ENCODE measurements at places on chromosomes 2 and 18. TPM values are rescaled to one million over a fixed set of nuclear protein-coding genes. Genes with fewer than 3 reads are reported as not detected.

Gene DNAH7
- 0.36 TPM for total RNA-seq

DNA sequence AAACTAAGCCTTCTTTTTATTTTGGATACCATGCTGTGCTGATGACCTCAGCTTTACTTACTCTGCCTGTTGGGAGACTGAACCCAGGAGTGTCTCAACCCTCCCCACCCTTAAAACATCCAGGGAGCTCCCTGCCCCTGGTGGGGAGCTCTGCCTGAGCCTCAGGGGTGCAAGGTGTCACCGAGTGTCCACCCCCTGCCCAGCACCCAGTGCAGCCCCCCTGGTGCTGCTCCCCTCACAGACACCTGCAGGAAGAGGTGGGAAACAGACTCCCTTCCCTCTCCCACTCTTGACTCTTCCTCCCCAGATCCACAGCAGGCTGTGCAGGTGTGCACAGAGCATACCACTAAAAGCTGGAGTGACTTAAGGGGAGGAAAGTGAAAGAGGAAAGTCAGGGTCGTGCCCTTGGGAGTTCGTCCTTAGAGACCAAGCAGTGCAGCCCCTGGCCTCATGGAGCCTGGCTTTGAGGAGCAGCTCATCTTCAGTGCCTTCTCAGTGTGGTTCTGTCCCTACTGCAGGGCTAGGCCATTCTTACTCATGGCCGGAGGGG lies 51.3 kb downstream of the MYO7B start:
- no peaks in the 10 kb centered on the region for H3K4me1 ChIP-seq
- H3K4me3 ChIP-seq, result no peak overlapping the region
- H3K36me3 ChIP-seq, result no peaks in the 10 kb centered on the region
- peaks cover 28% of the 10 kb centered on the region for H3K27me3 ChIP-seq

GRCh38 chr18:9319333-9319732 lies 15.2 kb upstream of the TWSG1 start:
- no peaks in the 10 kb centered on the region for H3K36me3 ChIP-seq
- no peaks in the 10 kb centered on the region for H3K4me1 ChIP-seq
- no peak overlapping the region for H3K4me3 ChIP-seq
- no peak for DNase-seq

DNA sequence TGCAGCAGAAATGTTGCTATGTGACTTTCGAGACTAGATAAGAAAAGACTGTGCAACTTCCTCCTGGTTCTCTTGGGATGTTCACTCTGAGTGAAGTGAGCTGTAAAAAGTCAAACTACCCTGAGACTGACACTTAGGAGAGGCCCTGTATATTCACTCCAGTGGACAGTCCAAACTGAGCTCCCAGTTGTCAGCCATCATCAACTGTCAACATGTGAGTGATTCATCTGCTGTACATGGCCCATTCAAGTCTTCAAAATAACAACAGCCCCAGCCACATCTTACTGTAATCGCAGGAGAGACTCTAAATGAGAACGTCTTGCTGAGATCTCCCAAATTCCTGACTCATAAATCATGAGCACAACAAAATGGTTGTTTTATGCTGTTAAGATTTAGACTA lies 8.5 kb upstream of the UNC80 start:
- no peak overlapping the region for H3K27ac ChIP-seq
- H3K36me3 ChIP-seq, result no peaks in the 10 kb centered on the region
- no peaks in the 10 kb centered on the region for H3K4me1 ChIP-seq
- DNase-seq, result no peak

DNA sequence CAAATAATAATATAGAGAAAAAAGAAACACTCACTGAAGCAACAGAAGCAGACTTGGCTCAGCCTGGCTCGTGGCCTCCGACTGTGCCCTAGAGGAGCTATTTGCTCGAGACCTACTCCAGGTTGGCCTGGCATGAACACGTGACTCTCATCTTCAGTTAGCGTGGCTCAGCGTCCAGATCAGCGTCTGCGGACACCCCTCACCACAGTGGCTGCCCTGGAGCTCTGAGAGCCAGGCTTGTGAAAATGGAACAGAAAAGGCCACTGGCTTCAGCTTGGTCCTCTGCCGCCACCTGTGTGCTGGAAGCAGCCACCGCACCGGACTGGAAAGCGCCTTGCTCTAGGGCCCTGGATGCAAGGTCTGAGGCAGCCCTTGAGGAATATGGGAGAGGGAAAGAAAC lies 1184.0 kb upstream of the GYPC start:
- no peaks in the 10 kb centered on the region for H3K27me3 ChIP-seq
- H3K36me3 ChIP-seq, result no peaks in the 10 kb centered on the region
- H3K27ac ChIP-seq, result no peak overlapping the region
- DNase-seq, result no peak
- no peak overlapping the region for H3K4me3 ChIP-seq

DNA sequence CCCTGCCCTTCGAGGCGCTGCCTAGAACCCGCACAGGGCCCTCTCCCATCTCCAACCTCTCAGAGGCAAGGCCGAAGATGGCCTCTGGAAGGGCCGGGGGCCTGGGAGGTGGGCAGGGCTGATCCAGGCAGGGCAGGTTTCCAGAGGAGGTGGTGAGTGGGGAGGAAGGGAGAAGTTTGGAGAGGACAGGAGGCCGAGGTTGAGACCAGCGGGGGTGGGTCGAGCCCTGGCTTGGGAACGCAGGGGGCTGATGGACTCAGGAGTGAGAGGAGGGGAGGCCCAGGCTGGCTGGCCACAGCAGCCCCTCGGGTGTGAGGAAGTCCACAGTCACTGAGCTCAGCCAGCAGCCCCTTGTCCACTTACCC lies 10.5 kb downstream of the CAPN10 start:
- H3K36me3 ChIP-seq, result peaks cover 9% of the 10 kb centered on the region
- H3K27ac ChIP-seq, result no peak overlapping the region
- no peaks in the 10 kb centered on the region for H3K4me1 ChIP-seq
- no peak for DNase-seq
- H3K27me3 ChIP-seq, result no peaks in the 10 kb centered on the region

DNA sequence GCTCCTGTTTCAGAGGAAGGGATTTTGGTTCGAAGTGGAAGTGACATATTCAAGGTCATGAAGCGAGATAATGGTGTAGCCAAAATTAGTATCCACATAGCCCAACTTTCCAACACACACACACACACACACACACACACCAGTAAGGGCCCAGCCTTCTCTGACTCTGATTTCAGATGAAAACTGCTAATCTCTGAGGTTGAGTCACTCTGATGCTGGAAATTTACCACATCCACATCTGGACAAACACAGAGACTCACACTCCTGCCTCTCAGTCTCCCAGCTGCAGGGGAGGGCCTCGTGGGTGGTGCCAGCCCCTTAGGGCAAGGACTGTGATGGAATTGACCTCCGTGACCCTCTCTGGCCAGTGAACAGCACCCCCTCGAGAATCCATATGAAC lies 29.0 kb upstream of the SLC35F6 start:
- peaks cover 4% of the 10 kb centered on the region for H3K4me1 ChIP-seq
- peaks cover 28% of the 10 kb centered on the region for H3K27me3 ChIP-seq
- H3K4me3 ChIP-seq, result no peak overlapping the region
- H3K36me3 ChIP-seq, result no peaks in the 10 kb centered on the region

DNA sequence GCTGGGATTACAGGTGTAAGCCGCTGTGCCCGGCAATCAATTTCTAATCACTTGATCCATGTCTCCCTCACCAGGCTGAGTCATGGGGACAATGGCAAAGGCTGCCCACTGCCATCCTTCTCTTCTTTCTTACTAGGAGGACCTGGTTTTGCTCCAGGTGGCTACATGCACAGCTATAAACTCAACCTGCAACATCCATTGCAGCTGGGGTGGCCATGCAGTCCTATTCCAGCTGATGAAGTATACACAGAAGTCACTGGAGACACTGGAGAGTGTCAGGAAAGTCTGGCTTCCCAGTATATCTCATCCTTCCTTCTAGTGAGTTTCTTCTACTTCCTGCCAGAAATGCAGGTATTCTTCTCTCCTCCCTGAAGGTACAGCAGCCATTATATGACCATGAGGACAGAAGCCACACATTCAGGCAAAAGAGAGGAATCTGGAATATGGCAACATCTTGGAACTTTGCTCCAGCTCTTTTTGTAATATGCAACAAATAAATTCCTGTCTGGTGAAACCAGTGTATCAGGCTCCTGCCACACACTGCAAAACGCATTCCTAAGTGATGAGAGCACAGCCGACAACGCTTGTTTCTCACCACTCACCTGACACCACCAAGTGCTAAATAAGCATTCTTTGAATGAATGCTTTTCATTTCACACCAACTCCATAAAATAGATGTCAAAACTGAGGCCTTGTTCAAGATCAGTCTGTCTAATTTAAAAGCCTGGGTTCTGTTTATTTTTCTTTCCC lies 32.3 kb downstream of the SCTR start:
- H3K27ac ChIP-seq, result no peak overlapping the region
- no peak overlapping the region for H3K4me3 ChIP-seq
- peaks cover 8% of the 10 kb centered on the region for H3K27me3 ChIP-seq
- H3K36me3 ChIP-seq, result no peaks in the 10 kb centered on the region

GRCh38 chr2:72583376-72583775 lies 242.5 kb downstream of the EXOC6B start:
- H3K4me1 ChIP-seq, result no peaks in the 10 kb centered on the region
- DNase-seq, result no peak
- no peaks in the 10 kb centered on the region for H3K27me3 ChIP-seq
- no peak overlapping the region for H3K4me3 ChIP-seq
- H3K36me3 ChIP-seq, result no peaks in the 10 kb centered on the region

DNA sequence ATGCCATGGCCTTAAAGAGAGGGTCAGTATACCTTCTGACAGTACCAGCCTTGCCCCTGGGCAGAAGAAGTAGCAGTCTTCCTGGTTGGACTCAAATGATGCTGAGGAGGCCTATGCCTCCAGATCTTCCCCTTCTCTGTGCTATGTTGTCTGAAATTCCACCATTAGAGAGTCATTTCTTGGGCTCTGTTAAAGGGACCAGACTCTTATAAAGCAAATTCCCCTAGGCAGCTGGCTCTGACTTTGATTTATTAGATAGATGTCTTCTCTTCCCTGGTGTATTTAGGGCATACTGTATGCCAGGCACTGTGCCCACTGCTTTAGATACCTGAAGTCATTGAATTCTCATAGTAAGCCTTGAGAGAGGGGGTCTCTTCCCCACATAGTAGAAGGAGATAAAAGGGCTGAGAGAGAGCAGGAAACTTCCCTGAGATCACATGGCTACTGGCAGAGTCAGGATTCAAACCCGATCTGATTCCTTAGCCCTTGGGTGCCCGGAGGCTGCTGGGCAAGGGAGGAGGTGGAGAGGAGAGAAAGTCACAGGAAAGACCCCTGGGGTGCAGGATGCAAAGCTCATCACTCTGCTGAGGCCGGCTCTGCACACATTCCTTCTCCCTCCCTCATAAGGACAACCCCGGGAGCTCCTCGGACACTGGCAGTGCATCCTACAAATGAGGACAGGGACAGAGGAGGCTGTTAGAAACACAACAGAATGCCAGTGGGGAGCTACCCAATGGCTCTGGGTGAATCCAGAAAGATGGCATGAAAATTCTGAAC lies 23.0 kb downstream of the COPS9 start:
- no peaks in the 10 kb centered on the region for H3K4me1 ChIP-seq
- H3K27ac ChIP-seq, result no peak overlapping the region
- no peaks in the 10 kb centered on the region for H3K36me3 ChIP-seq
